ENCODE measurements at places on chromosomes 2 and 18. TPM values are rescaled to one million over a fixed set of nuclear protein-coding genes. Genes with fewer than 3 reads are reported as not detected.

FEV gene
- not detected for total RNA-seq

CPO gene
- not detected for total RNA-seq

RSAD2 gene
- total RNA-seq: not detected

HNMT gene
- total RNA-seq: 14.2 TPM

ZNF385B gene
- total RNA-seq: not detected

RNMT gene
- total RNA-seq: 21.1 TPM

FTCDNL1 gene
- total RNA-seq: 0.18 TPM

ZNF396 gene
- total RNA-seq: 0.54 TPM

CLHC1 gene
- 4.7 TPM for total RNA-seq

GTF2A1L gene
- not detected for total RNA-seq

C2orf81 gene
- under 0.01 TPM for total RNA-seq

MARCO gene
- not detected for total RNA-seq

NOP58 gene
- total RNA-seq: 117 TPM

MOCOS gene
- 1.9 TPM for total RNA-seq

COPS8 gene
- 61.4 TPM for total RNA-seq

CTLA4 gene
- not detected for total RNA-seq

ZNF512 gene
- total RNA-seq: 32.2 TPM

ASNSD1 gene
- total RNA-seq: 67.5 TPM

PAX8 gene
- 0.28 TPM for total RNA-seq

GCKR gene
- under 0.01 TPM for total RNA-seq

BOD1L2 gene
- not detected for total RNA-seq

MOGAT1 gene
- not detected for total RNA-seq

WDR75 gene
- 56.9 TPM for total RNA-seq

TYMS gene
- total RNA-seq: 26.7 TPM

MC2R gene
- total RNA-seq: not detected

PSMA8 gene
- not detected for total RNA-seq

GNAL gene
- total RNA-seq: 0.28 TPM

ALLC gene
- not detected for total RNA-seq

CYS1 gene
- total RNA-seq: under 0.01 TPM
